Calu3 (cell line): ENCODE measurements at places on chromosomes 1 and 21. TPM values are rescaled to one million over a fixed set of nuclear protein-coding genes. Genes with fewer than 3 reads are reported as not detected.

DNA sequence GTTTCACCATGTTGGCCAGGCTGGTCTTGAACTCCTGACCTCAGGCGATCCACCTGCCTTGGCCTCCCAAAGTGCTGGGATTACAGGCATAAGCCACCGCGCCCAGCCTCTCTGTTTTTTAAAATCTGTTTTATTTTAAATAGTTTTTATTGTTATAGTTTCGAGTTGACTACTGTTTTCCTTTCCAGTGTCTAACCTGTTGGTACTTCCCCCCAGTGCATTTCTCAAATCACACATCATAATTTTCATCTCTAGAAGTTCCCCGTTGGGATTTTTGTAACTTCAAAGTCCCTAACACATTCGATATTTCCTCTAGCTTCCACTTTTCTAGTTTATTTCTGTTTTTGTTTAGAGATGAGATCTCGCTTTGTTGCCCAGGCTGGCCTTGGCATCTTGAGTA, 7.5 kb downstream of the HES4 start:
- no peak for DNase-seq

DNA sequence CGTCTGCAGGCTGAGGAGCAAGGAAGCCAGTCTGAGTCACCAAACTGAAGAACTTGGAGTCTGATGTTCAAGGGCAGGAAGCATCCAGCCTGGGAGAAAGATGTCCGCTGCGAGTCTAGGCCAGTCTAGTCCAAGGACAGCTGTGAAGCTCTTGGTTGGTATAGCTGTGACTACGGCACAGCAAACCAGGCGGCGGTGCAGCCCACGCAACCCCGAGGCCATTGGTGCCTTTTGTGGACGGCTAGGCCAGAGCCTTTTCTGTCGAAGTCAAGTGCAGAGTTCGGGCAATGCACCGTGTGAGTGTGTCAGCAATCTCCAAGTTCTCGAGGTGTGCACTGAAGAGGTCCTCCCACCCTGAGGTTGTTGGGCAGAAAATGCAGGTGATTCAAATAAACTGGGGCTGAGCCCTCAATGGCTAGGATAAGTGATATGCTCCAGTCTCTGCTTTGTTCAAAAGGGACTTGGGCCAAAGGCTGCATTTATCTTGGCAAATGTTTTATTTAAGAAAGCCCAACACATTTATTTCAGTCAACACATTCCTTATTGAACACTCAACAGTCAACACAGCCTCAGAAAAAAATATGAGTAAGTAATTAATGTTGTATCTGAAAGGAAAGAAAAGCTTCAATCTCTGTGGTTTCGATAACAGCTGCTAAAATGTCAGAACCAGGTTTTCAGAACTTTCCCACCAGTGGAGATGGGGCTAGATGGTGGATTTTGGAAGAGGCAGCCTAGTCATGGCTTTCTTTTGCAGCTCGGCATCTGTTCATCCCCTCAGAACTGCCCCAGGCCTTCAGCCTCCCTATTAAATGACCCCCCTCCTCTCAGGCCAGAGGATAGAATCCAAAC, 78.1 kb upstream of the COX20 start:
- DNase-seq, result no peak

Gene OR2L3
- not detected in 2 replicates for total RNA-seq

GRCh38 chr21:44589094-44589493, 3.2 kb downstream of the KRTAP10-6 start:
- no peak for DNase-seq

- DNase-seq, result no peak
Observed at GRCh38 chr1:84436876-84437655, 38.8 kb downstream of the DNASE2B start.

DNA sequence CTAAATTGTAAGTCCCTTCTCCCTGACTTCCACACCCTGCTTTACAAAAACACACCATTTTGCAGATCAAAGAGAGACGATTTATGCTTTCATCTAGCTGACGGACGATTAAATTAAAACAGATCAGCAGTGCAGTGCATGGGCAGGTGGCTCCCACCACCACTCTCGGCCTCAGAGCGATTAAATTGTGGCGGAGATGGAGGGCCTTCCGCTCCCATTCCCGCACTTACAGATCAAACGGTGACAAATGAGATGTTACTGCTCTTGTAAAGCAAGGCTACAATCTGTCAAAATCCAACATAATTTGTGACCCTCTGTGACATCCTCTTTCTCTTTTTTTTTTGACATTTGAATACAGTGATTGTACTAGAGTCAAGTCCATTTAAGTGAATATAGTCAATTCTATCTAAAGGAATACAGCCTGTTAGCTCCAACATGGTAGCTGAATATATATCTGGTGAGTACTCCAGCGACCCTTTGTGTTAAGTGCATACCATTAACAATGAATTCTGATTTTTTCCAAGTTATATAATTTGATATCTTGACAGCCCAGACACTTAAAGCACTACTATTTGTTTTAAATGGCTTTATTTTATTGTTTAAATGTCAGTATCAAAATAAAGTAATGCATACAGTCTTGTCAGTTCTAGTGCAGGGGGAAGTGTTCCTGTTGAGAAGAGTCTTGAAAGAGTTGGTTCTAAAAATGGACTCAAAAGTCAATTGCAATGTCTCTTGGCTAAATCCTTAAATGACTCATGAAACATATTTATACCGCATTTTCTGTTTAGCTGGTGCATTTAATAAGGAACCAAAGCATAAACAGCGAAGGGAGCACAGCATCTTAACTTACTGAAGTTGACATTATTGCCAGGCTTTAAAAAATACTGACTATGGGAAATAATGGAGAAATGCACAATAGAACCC, 109.0 kb downstream of the ESRRG start:
- no peak for DNase-seq

DNA sequence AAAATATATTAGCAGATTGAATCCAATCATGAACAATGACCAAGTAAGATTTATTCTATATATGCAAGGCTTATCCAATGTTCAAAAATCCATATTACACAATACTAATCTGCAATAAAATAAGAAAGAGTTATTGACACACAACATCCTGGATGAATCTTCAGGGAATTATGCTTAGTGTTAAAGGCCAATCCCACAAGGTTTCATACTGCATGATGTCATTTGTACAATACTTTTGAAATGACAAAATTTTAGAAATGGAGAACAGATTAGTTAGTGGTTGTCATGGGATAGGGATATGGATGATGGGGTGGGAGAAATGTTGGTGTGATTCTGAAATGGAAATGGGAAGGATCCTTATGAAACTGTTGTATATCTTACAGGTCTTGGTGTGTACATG, 425.7 kb downstream of the SIPA1L2 start:
- DNase-seq, result no peak

DNA sequence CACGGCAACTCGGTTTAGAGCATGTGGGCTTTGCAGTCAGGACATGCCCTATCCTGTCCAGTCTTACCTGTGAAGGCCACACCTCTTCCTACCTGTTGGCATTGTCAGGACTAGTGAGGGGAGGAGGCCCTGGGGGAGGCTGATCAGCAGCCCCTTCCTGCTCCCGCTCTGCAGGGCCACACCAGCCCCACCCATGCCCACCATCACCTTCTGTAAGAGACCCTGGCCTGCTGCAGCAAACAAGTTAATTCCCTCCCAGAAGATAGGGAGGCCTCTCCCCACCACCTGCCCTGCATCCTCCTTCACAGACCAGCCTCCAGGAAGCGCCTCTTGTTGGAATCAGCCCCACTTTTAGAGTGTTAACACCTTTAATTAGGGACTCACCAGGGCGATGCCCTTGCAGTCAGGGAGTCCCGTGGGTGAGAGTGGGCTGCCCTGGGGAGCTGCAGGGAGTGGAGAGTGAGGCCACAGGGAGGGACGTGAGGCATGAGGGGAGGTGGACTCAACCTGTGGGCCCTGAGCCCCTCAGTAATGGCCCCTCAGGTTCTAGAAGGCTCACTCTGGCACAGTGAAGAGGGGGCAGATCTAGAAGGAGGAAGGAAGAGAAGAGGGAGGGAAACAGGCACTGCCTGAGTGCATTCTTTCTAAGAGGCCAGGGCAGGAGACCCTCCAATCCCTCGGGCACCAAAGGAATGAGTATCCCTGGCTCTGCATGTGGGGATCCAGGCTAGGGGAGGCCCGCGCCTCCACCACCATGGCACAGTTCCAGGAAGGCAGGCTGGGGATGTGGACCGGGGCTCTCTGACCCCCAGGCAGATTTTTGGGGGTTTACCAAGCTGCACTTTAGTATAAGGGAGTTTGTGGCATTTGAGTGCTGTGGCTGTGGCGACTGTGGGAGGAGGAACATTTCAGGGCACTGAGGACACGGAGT, 8.2 kb downstream of the UMODL1 start:
- no peak for DNase-seq

- DNase-seq, result no peak
Observed at GRCh38 chr1:172582889-172583288, 49.9 kb downstream of the SUCO start.

DNA sequence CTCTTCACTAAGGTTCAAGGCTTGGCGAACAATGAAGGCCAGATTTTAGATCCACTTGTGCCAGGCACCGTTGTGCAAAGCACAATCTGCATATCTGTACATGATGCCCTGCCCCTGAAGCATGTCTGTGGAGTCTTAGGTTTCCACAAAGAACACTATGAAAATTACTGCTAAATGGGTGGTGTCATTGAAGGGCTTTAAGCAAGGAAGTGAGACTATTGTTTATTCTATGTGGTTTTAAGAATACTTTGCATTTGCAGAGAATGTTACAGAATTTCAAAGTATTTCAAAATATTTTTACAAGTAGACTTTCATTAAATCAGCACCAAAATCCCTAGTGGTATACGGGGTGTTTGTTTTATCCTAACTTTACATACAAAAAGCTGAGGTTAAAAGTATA, 8.8 kb downstream of the TSEN15 start:
- no peak for DNase-seq

DNA sequence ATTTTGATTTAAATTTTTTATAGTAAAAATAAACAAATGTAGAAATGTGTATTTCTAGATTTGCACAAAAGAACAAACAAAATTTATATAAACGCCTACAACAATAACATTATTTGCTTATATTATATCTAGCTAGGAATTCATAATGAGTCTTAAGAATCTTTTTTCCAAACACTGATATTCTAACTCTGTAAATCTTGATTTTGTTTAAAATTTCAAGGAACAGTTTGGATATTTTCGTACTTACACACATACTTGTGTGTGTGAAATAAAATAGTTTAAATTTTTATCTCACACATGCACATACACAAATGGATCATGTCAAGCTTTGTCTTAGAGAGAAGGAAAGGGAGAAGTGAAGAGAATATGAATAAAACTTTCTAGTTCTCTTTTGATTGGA, 868.1 kb downstream of the LTN1 start:
- DNase-seq, result no peak

DNA sequence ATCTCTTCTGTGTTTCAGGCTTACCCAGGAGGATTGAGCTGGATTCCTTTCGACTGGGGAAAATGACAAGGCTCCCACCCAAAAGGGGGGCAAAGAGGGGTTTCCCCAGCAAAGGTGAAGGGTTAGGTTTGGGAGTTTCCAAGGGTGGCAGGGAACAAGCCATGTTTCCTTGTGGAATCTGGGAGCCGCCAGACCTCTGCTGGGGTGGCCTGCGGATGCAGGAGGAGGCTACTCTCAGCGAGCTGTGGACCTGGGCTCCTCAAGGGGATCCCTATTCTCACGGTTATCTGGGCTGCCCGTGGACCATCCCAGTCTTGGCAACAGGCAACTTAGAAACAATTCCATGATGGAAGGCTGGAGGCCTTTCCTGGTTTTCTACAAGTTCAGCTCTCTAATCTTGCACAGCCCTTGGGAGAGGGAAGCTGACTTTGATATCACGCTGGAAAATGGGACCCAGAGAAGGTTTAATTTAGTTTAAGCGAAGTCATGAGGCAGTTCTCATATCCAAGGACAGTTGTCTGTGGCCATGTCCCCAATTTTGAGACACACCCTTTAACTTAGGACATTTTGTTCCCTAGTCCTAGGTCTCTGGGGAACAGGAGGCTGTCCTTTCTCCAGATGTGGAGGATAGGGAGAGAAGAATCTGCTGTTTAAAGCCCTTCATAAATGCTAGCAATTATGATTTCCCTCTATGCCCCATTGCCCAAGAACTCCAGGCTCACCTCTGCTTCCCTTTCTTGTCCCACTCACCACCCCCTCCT, 24.7 kb upstream of the STUM start:
- DNase-seq, result no peak

DNA sequence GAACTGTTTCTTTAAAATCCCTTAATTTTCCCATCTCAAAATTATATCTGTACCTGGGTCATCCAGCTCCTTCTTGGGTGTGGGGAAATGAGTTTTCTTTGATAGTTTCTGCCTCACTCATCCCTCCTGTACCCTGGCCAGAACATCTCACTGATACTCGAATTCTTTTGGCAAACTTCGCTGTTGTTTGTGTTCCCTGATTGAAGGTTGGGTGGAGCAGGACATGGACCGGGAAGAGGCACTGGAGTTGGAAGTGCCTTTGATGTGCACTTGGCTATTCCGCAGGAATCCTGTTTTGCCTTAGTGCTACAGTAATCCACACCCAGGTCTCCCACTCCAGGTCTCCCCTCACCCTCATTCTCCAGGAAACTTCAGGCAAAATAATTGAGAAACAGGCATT, 11.2 kb downstream of the MINDY1 start:
- no peak for DNase-seq

Gene SPRR1B
- 3.1 TPM in 1 of 2 replicates, not detected in the other for total RNA-seq

Gene KRTAP13-2
- not detected in 2 replicates for total RNA-seq

- DNase-seq, result no peak
Observed at GRCh38 chr1:225549821-225550220, 103.1 kb downstream of the ENAH start.

- DNase-seq, result no peak
Observed at GRCh38 chr1:10561497-10561896, 86.7 kb downstream of the PEX14 start.

Gene BCL10
- 57.7 and 59.1 TPM in 2 replicates for total RNA-seq

DNA sequence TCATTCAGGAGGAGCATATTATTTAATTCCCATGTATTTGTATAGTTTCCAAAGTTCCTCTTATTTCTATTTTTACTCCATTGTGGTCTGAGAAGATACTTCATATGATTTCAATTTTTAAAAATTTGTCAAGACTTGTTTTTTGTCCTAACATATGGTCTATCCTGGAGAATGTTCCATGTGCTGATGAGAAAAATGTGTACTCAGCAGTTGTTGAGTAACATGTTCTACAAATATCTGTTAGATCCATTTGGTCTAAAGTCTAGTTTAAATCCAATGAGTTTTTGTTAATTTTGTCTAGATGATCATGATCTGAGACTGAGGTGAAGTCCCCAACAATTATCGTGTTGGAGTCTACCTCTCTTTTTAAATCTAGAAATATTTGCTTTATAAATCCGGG, 14.5 kb downstream of the PSMG1 start:
- DNase-seq, result no peak

GRCh38 chr21:45839274-45839673, 142.3 kb upstream of the COL6A1 start:
- DNase-seq, result no peak
